Fibroblast of villous mesenchyme (primary cell): ENCODE measurements at places on chromosomes 16 and 17. TPM values are rescaled to one million over a fixed set of nuclear protein-coding genes. Genes with fewer than 3 reads are reported as not detected.

Gene MPP2
- under 0.01 and 1.3 TPM in 2 replicates for total RNA-seq

Gene CAPN15
- total RNA-seq: 37.1 and 43.2 TPM in 2 replicates

Gene COX6A2
- not detected in 2 replicates for total RNA-seq

Gene LYZL6
- total RNA-seq: not detected in 2 replicates

Gene RBBP6
- 21.3 and 31.1 TPM in 2 replicates for total RNA-seq

Gene ANKRD40CL
- total RNA-seq: not detected in 2 replicates

Gene RNF43
- total RNA-seq: not detected in 2 replicates

Gene HOXB5
- total RNA-seq: 0.32 and 0.43 TPM in 2 replicates

Gene CHST6
- total RNA-seq: under 0.01 TPM in 2 replicates

Gene PIPOX
- total RNA-seq: 1.7 and 2.9 TPM in 2 replicates

Gene ARHGAP23
- total RNA-seq: 53.8 and 66.1 TPM in 2 replicates

Gene CACNA1H
- total RNA-seq: 11.7 and 12.2 TPM in 2 replicates

Gene ADAM11
- total RNA-seq: 0.32 and 0.43 TPM in 2 replicates

Gene CENPV
- 20.3 and 33.8 TPM in 2 replicates for total RNA-seq

Gene KRT33A
- total RNA-seq: not detected in 2 replicates

Gene GPRC5C
- total RNA-seq: 0.43 and 1.3 TPM in 2 replicates

Gene WNT9B
- total RNA-seq: under 0.01 TPM in 1 of 2 replicates, not detected in the other

Gene RASL10B
- 6.4 and 12.1 TPM in 2 replicates for total RNA-seq
